Stimulated activated CD8-positive, alpha-beta memory T cell treated with anti-CD3 and anti-CD28 coated beads, Interleukin-15, amount 100 ng/mL, for 24 hours (primary cell): ENCODE measurements at places on chromosomes 6 and 20.

DNA sequence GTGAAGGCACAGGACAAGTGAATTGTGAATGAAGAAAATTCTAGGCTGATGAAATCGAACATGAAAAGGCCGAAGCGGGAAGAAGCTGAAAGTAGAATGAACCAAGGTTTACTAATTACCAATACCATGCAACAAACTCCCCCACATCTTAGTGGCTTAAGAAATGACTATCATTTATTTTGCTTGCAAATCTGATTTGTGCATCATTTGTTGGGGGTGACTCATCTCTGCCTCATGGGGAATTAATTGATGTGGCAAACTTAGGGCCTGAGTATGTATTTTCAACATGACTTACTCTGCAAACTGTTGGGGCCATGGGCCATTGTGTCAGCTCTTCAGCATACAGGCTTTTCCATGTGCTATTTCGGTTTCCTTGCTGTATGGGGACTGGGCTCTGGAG, 26.8 kb downstream of the PPP1R14C start:
- DNase-seq, result no peak

- DNase-seq, result no peak
Observed at GRCh38 chr6:21504790-21505189, 88.8 kb upstream of the SOX4 start.

GRCh38 chr6:139863964-139864363, 489.5 kb upstream of the CITED2 start:
- DNase-seq, result no peak

DNA sequence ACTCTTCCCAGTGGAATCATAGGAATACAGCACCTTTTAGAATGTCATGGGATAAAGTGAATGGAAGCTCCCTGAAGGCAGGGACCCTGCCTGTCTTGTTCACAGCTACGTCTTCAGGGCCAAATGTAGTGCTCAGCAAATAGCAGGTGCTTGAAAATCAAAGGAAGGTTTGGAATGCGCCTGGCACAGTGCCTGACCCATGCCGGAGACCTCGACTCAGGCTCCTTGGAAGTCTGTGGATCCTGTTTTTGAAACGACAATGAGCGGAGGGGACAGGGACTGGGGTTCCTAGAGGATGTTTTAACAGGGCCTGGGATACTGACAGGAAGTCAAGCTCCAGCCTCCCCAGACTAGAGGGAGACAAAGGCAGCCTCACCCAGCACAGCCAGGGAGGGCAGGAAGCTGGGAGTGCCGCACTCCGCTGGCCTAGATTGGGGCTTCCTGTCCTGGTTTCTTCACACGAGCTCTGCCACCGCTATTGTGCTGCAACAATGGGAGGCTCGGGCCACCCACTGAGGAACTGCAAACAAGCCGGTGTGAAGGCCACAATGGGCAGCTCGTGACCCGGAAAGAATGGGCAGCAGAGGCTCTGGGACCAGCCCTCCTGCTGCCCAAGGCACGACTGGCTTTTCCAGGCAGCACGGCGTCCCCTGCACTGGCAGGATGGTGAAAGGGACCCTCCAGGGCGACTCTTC, 76.7 kb downstream of the PREX1 start:
- no peak for DNase-seq

DNA sequence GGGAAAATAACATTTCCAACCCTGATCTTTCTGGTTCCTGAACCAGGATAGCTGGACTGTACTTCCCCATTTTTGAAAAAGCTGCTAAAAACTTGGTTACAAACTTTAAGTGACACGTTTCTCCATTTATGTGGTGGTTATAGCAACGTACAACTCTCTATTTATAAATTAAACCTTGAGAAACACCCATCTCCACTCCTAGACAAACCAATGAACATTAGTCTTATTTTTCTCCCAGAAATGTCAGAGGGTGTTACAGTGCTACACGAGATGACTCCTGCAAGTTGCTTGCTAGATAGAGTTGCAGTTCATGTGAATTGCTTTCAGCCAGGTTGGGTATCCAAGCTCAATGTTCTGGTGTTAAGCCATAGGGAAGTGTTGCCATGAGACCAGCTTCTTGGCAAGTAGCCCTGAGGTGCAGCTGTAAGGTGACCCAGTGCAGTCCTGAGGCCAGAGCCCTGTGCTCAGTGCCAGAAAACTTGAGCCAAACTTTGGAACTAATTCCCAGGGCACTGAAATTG, 51.3 kb upstream of the REV3L start:
- no peak for DNase-seq

DNA sequence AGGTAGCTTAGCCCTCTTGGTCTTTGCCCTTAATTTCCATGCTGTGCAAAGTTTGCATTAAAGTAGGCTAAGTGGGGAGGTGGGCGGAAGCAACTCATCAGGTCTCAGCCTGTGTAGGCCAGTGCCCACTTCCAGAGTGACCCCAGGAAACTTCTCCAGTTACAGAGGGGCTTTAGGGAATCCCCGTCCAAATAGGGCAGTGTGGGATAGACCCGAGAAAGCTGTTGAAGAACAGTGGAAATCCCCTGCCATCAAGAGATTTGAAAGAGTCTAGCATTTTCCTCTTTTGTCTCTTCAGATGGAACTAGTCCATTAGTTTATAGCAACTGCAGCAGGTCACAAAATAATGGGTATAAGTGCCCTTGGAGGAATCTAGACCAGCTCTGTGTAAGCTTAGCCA, 20.2 kb downstream of the SF3B5 start:
- no peak for DNase-seq

- DNase-seq, result no peak
Observed at GRCh38 chr20:50313827-50314677, 123.4 kb downstream of the CEBPB start.

GRCh38 chr6:47854971-47855370, 73.1 kb downstream of the OPN5 start:
- no peak for DNase-seq

GRCh38 chr20:57395111-57395966, 4.1 kb downstream of the RBM38 start:
- DNase-seq, result no peak

- DNase-seq, result no peak
Observed at GRCh38 chr6:125296471-125296870, 5.3 kb downstream of the HDDC2 start.

DNA sequence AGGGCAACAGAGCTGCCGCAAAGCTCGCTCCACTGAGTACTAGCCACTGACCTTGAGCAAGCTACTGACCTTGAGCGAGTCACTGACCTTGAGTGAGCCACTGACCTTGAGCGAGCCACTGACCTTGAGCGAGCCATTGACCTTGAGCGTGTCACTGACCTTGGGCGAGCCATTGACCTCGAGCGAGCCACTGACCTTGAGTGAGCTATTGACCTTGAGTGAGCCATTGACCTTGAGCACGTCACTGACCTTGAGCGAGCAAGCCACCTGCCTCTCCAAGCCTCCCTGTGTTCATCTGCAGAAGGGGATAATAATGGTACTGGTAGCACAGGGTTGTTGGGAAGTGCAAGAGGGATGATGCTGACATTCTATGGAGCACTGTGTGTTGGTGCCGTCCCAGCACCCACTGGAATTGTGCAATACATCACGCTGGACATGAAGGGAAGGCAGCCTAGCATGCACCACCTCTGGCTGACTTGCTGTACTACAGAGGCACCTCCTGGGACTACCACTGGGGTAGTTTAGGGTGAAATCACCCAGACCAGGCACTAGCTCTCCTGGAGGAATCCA, 60.2 kb downstream of the CTCFL start:
- no peak for DNase-seq

GRCh38 chr6:35368038-35368887, 25.9 kb downstream of the PPARD start:
- DNase-seq, result no peak

DNA sequence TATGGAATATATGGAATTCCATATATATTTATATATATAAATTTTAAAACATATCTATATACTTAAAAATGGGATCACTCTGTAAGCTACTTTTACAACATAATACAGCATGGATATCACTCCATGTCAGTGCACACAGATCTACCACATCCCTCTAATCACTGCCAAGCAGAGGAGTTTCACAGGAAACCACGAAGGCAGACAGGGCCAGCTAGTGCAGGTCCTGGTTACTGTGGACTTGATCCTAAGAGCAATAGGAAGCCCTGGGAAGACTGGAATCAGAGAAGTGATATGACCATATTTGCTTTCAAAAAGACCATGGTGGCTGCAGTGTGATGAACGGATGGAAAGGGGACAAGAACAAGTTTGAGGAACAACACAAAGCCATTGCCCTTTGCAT, 40.0 kb upstream of the NRN1 start:
- no peak for DNase-seq

- no peak for DNase-seq
Observed at GRCh38 chr20:40757087-40757486, 68.1 kb upstream of the MAFB start.

DNA sequence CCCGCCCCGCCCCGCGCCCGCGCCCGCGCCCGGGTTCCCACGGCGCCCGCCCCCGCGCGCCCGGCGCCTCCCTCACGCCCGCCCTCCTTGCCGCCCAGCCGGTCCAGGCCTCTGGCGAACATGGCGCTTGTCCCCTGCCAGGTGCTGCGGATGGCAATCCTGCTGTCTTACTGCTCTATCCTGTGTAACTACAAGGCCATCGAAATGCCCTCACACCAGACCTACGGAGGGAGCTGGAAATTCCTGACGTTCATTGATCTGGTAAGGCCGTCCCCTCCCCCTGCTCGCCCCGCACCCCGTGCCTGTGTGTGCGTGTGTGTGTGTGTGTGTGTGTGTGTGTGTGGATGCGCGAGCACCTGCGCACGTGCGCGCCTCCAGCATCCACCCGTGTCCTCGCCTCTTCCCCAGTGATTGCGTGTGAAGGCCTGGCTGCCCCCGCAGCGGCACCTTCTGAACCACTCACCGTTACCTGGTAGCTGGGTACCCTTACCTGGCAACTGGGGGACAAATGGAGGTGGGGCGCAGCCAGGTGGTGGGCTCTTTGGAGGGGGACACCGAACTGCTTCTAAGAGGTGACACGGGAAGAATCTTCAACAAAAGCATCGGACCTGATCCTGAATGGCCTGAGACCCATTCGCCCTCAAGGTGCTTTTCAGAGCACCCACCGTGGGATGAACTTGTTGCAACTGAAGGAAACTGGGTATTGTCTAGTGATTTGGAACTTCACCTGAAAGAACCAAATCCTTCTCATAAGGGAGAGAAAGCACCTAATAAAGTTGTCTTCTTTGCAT, at the start of gene AIG1:
AIG1 (plus strand) TSS at position 84 of the 791 bp plus-strand sequence; CDS start at position 121, 37 bp downstream.
- peak; percentile 32 for DNase-seq

DNA sequence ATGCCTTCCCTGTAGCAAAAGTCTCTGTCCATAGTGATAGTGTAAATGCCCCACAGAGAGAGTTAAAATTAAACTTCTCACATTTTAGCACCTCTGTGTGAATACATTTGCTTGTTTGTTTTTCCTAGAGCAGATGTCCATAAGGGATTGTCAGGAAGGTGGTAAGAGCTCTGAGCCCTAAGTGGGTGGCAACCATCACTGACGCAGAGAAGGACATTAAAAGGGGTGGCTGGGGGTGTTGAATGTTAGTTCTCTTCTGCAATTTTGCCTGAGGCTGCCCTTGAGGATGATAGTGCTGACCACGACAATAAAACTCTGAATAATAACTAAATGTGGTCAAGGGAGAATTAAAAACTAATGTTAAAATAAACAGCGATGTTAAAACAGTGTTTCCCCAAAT, 174.3 kb upstream of the ID4 start:
- no peak for DNase-seq

- DNase-seq, result no peak
Observed at GRCh38 chr6:35443341-35444030, 8.7 kb upstream of the FANCE start.

DNA sequence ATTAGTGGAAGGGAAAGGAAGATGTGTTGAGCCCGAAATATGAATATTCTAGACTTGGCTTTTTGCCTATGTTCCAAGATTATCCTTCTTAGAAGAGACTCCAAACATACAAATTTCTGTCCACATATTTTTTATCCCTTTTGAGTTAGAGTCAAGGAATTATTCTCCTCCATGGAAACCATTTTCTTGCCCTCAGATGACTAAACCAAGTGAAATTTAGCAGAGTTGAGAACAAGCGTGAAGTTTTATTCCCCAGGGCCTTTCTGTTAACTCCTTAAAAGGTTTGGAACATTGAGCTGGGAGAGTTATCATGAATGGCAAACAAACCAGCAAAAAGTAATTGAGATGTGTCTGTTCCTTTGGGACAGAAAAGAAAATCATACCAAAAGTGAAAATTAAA, 286.1 kb upstream of the PLCB4 start:
- no peak for DNase-seq

- DNase-seq, result no peak
Observed at GRCh38 chr6:164417537-164418261, 891.7 kb downstream of the C6orf118 start.

GRCh38 chr6:74892091-74892490, 313.8 kb downstream of the COL12A1 start:
- no peak for DNase-seq

DNA sequence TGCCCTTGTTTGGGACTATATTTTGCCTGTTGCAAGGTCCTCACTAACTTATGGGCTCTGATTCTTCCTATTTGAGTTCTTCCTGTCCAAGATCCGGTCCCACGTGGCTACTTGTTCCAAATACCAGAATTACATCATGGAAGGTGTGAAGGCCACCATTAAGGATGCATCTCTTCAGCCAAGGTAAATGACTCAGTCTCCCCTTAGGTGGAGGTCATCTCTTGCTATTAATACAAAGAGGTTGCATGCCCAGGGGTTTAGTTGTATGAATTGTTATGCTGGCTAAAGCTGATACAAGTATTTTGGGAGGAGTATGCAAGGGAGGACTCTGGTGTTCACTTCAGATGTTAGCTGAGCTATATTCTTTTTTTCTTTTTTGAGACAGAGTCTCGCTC, 9.1 kb downstream of the RNF114 start:
- DNase-seq, result no peak

DNA sequence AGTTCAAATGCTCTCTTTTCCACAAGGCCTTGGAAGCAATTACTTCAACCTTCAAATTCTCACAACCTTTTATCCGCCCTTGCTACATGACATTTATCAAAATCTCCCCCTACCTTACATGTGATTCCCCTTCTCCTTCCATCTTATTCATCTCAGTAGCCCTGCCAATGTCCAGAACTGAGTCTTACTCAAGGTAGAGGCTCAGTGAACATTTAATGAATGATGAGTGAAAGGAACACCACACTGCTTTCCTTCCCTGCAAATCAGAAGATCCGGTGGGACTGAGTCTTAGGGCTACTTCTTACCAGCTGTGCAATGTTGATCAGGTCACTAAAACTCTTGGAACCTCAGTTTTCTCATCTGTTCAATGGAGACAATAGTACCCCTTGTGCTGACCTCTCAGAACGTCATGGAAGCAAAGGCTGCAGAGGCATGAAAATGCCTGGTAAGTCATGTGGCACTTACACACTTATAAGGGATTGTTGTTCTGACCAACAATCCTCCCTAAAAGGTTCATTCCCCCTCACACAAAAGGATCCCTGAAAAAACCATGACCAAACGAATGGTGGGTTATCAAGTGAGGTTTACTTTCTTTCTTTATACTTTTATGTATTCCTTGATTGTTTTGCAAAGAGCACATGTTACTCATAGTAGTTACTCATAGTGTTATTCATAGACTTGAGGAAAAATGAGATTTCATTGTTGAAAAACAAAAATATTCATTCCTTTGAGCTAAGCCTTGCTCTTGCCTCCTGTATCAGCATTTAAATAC, 6.5 kb downstream of the MDGA1 start:
- no peak for DNase-seq

GRCh38 chr6:21005816-21006570, 471.7 kb downstream of the CDKAL1 start:
- DNase-seq, result no peak
